ENCODE measurements at places on chromosomes 12 and 14.

GRCh38 chr12:15677228-15677627, 112.0 kb downstream of the EPS8 start:
- DNase-seq: no peak

- no peak for DNase-seq
Measured at GRCh38 chr12:124765581-124766489, 97.8 kb downstream of the SCARB1 start.

DNA sequence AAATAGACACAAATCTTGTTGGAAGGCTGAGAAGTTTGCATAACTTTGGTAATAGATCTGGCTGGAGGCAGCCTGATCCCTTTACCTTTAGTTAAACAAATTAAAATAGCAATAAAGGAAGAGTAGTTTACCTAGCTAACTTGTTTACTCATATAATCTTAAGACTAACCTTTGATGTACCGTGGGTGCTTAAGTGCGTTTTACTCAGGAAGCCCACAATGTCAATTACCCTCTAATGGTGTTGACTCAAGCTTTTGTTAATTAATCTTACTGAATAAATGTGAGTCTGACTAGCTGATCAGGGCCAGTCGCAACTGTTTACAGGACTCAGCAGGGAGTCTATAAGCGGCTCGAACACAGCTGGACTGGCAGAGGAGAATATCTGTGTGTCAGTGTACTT, 51.5 kb downstream of the FAR2 start:
- DNase-seq: peak; percentile 73

GRCh38 chr12:14612898-14613445, 45.3 kb upstream of the PLBD1 start:
- no peak for DNase-seq

DNA sequence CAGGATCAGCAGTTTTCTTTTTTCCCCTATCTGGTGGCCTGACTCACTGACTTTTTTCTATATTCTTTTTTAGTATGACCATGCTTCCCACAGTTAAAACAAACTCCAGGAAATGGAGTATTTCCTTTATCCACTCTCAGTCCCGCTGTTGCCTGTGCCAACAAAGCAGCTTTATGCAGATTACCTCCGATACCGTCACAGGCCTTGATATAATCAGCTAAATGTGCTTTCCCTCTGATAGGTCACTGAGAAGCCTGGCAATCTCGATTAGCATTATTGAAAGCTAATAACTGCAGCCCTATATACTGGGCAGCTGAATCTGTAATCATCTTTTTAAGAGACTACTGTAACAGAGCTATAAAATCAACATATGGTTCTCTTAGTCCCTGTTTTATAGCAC, 243.6 kb downstream of the KIF21A start:
- no peak for DNase-seq
